ENCODE measurements at places on chromosomes 3 and 15.

GRCh38 chr3:107345822-107346405 lies 31.3 kb upstream of the CCDC54 start:
- DNase-seq = no peak

- peak; percentile 71 for DNase-seq
Observed at GRCh38 chr15:60760646-60761504, 281.9 kb upstream of the ICE2 start.

DNA sequence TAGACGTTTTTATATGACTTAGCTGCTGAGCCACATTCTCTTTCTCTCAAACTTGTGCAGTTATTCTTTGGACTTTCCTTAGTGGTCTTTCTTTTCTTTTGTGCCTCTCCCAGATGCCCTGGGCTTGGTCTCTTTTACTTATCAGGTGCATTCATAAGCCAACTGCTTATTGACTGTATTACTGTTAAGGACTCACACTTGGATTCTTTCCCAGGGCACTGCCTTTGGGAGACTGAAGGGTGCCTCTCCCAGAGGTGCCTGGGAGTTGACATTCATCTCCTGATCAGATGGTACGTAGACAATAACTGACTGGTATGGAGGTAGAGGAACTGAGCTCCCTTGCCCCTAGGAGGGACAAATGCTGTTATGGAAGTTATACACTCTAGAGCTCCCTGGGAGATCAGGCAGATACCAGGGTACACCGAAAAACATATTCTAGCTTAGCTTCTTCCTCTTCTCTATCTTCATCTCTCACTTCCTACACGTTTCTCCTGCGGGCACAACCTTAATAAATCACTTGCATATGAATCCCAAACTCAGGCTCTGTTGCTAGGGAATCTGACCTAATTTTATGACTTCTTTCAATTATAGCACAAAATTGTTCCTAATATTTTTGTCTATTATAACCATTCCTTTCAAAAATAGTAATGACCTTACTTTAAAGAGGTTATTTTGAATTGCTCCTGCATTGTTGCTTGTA lies 24.7 kb downstream of the PARP15 start:
- DNase-seq = no peak

DNA sequence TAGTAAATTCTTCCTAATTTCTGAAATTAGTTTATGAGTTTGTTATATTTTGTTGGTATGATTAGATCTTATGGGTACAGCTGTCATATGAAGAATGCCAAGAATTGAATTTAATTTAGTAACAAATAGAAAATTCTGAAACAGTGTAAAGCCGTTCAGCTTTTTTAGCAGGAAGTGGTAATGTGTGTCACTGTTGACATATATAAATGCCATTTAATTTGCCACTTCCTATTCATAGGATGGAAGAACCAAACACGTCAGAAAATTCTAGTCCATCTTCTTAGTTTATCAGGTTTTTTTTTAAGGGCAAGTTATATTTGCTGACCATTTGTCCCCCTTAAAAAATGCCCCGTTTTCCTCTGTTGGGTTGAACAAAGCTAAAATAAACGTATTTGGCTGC lies 43.0 kb downstream of the RAB8B start:
- DNase-seq = peak; percentile 64

DNA sequence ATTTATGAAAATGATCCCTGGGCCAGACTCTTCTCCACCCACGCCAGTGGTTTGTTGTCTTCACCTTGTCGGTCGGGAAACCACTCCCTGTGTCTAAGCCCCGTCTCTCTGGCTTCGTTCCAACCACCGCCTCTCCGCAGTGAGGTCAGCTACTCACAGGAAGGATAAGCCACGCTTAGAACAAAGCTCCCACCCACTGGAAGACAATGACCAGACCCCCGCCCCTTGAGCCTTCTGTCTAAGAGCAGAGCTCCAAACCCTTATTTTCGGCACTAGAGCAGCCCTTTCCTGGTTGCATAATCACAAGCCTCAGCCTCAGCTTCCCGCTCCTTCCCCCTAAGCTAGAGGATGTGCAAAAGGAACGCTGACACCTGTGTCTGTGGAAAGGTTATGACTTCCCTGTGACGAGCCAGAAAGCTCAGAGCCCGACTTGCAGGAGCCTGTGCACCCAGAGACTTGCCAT lies 114.9 kb upstream of the MEF2A start:
- DNase-seq = peak; percentile 49

GRCh38 chr15:56805466-56806147 lies 72.3 kb upstream of the ZNF280D start:
- peak; percentile 91 for DNase-seq

- no peak for DNase-seq
Observed at GRCh38 chr15:51936105-51936478, 35.5 kb downstream of the LEO1 start.

DNA sequence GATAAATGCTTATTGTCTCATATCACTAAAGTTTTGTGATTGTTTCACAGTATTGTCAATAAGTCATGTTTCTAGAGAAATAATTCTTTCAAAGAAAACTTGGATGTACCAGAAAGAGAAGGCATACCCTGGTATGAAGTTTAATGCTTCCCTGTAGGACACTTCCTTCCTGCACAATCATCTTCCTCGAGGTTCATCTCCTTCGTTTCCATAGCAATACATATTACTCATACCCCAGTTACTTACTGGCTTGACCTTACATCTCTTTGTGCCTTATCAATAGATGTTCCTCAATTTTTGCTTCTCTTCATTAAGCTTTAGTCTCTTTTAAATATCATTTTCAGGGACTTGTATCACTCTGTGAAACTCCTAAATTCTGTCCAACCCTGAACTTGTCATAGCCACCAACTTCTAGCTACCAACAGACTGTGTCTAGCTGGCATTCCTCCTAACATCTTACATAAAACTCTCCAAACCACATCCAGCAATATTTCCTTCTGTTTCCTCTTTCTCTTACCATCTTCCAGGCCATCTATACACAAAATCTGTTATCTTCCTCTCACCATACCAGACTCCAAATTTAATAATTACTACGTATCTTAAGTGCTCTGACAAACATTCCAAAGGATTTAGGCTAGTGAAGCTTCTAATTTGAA lies 134.3 kb downstream of the GADL1 start:
- DNase-seq = peak; percentile 26

GRCh38 chr3:194315088-194315964 lies 35.8 kb downstream of the CPN2 start:
- peak; percentile 67 for DNase-seq

GRCh38 chr15:64163659-64164362 lies 989 bp upstream of the PPIB start:
- DNase-seq = peak; percentile 22

DNA sequence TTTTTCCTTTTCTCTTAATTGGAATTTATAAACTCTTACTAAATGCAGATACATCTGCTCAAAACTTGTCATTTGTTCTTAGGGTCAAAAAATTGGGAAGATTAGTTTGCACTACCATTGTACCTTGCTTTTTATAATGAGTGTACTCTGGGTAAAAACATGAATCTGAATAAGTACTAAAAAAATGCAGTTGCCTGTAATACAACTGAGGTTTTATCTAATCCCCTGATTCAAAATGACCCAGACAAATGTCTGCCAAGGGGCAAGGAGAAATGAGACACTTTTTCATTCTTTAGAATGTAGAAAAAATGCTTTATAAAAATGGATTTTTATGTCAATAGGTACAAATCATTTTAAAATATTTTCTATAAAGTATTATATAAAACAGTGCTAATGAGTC lies 42.4 kb downstream of the RASA2 start:
- peak; percentile 13 for DNase-seq

DNA sequence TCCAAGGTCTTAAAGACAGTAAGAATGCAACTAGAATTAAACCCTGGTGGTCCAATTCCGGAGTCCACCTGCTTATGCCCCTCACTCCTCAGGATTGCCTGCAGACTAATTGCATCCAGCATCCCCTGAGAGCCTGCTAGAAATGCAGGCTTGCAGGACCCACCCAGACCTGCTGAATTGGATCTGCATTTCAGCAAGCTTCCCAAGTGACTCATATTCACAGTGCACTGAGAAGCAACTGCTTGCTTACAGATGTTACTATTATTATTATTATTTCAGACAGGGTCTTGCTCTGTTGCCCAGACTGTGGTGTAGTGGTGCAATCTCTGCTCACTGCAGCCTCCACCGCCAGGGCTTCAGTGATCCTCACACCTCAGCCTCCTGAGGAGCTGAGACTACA lies 83.5 kb upstream of the VGLL4 start:
- DNase-seq = no peak

DNA sequence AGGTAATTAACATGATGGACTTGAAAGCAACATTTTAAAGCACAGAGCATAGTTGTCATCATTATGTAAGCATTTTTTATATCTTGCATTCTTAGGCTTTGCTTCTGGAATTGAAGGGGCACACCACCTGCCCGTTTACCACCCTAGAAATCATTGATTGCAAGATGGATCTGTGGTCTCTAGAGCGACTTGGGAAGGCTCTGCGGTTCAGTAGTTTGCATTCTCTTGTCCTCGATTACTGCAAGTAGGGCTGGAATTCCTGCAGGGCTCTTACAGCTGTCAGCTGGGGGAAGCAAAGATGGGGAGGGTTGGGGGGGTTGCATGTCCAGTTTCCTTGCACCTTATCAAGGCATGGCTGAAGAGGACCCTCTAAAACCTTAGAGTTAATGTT lies 56.7 kb upstream of the RNF7 start:
- DNase-seq = no peak

DNA sequence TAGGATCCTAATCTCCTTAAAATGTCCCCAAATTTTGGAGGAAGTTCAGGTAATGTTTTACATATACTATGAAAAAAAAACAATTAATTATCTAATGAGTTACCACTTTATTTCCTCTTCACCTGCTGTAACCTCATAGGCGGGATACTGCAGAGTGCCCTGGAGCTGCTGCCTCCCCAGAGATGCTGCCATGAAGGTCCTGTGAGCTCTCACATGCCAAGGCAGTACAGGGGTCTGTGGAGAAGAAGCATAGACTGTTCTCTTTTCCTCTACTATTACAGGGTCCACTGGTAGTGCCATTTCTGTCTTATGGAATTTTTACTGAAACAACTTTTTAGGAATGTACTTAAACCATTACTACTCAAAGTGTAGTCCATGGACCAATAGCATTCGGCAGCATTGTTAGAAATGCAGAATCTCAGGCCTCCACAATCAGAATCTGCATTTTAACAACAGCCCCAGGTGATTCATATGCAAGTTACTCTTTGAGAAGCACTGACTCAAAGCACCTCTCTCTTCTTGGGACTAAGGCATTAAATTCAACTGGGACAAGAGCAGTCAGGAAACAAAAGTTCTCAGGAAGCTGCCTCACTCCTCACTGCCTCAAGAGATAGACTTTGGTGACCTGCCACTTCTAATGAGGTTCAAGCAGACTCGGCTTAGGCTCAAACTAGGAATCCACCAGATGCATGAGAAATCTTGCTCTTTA lies 30.3 kb upstream of the CPOX start:
- no peak for DNase-seq

DNA sequence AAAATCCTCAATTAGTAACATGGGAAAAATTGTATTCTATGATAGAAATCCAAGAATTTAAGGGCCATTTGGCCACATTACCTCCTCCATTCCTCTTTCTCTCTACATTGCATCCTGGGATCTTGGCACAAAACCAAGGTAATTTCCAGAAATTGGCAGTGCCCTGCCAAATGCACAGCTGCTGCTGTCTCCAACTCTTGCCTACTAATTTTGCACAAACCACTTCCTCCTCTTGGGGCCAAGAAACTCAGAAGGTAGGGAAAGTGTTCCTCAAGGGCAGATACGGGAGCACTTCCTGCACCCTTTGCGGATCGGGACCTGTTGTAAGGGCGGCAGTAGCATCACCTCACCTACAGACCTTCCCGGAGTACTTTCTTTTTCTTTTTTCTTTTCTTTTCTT lies 57.8 kb downstream of the MAP3K13 start:
- DNase-seq = no peak

DNA sequence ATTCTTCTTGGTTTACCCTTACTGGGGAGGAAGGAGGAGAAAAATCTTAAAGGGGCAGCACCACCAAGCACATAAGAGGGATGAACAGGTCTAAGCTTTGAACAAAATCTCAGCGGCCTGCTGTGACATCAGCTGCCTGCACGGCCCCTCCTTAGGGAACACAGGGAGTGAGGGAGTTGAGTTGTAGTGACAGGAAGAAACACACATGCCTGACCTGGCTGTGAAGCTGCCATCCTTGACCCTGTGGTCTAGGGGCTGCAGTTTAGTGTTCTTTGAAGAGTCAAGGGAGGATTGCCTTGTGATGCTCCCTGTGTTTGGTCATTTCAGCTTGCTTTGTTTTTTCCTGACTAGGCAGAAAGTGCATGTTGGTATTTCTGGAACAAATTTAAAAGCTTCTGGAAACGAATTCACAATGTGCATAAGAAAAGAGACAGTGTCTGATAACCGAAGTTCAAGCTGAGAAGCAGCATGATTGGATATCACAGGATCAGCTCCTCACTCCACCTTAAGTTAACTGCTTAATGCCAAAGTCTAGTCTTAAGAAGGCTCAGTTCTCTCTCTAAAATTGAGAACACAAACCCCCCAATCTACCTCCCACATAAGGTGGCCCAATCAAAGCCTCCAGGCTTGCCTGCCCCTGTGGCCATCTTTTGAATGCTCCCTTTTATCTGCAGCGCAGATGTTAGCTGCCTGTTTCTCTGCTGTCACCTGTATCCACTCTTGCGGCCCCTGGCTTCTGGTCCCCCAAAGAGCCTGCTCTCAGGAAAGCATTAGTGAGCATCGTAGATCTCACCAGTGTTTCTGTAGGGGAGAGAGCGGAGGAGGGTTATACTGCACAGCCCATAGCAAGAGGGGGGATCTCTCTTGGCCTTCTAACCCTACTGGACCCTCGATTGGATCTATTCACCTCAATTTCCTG lies 82.2 kb downstream of the SCN11A start:
- DNase-seq = no peak

GRCh38 chr15:26804063-26804804 lies 31.4 kb upstream of the GABRB3 start:
- DNase-seq = no peak

GRCh38 chr3:179715582-179715981 lies 62.7 kb downstream of the USP13 start:
- no peak for DNase-seq

DNA sequence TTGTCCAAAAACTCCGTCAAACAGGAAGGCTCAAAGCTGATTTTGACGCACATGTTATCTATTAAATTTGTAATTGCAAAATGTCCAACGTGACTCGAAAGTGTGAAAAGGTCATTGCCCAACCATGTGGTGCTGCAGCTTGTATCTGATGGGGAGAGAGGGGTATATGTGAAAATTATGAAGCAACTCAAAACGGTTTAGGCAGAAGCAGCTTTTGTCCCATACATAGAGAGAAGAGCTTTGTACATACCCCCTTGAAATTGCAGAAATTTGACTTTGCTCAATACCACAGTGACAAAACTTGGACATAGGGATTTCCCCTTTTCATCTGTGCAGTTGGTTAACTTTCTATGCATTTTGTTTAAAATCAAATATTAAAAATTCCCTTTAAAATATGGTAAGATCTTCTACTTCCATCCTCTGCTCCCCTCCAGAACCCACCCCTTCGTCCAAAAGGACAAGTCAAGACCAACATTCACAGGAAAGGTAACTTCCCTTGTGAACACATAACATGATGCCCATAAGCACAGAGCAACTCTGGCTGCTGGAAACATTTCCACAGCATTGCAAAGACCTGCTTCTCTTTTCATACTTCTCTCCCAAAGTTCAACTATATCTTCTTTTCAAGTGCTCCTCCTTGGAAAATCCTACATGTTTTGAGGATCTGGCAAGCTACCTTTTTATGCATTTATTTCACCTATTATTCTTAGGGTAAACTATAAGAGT lies 253.7 kb upstream of the THBS1 start:
- no peak for DNase-seq
